Fibroblast of villous mesenchyme (primary cell): ENCODE measurements at places on chromosomes 16 and 17. TPM values are rescaled to one million over a fixed set of nuclear protein-coding genes. Genes with fewer than 3 reads are reported as not detected.

C17orf113 gene
- total RNA-seq: under 0.01 and 0.32 TPM in 2 replicates

CRLF3 gene
- 10.0 and 22.5 TPM in 2 replicates for total RNA-seq

ALOX12 gene
- total RNA-seq: under 0.01 TPM in 1 of 2 replicates, not detected in the other

KRTAP9-2 gene
- total RNA-seq: not detected in 2 replicates

NHERF2 gene
- total RNA-seq: 52.7 and 59.3 TPM in 2 replicates

SLC5A2 gene
- total RNA-seq: under 0.01 TPM in 2 replicates

TBC1D3K gene
- total RNA-seq: not detected in 2 replicates

ESRP2 gene
- total RNA-seq: under 0.01 and 0.86 TPM in 2 replicates

TMEM100 gene
- total RNA-seq: under 0.01 and 1.3 TPM in 2 replicates

FASN gene
- 274 and 280 TPM in 2 replicates for total RNA-seq

NAGPA gene
- 17.3 and 18.0 TPM in 2 replicates for total RNA-seq

IL34 gene
- 1.3 and 1.7 TPM in 2 replicates for total RNA-seq

ODAD4 gene
- 0.43 and 0.64 TPM in 2 replicates for total RNA-seq

PRKCB gene
- total RNA-seq: under 0.01 TPM in 1 of 2 replicates, not detected in the other

KRTAP4-3 gene
- not detected in 2 replicates for total RNA-seq

CASKIN2 gene
- total RNA-seq: 7.4 and 9.5 TPM in 2 replicates

CDRT15L2 gene
- not detected in 2 replicates for total RNA-seq

KCNJ12 gene
- under 0.01 TPM in 2 replicates for total RNA-seq

CD79B gene
- not detected in 2 replicates for total RNA-seq

PYY gene
- total RNA-seq: not detected in 2 replicates

NLGN2 gene
- 8.1 and 9.5 TPM in 2 replicates for total RNA-seq

ZNF771 gene
- total RNA-seq: 9.5 and 10.0 TPM in 2 replicates

CMC2 gene
- total RNA-seq: 28.0 and 30.7 TPM in 2 replicates

HOXB8 gene
- total RNA-seq: not detected in 2 replicates

PRSS36 gene
- under 0.01 and 0.32 TPM in 2 replicates for total RNA-seq

OR1A1 gene
- not detected in 2 replicates for total RNA-seq

TP53TG3B gene
- 0.32 TPM in 1 of 2 replicates, not detected in the other for total RNA-seq

SALL1 gene
- 3.5 and 4.5 TPM in 2 replicates for total RNA-seq

CNGB1 gene
- total RNA-seq: not detected in 2 replicates

NAA60 gene
- total RNA-seq: 10.0 and 16.8 TPM in 2 replicates

ARL2BP gene
- total RNA-seq: 91.2 and 134 TPM in 2 replicates

PDILT gene
- total RNA-seq: not detected in 2 replicates

PRPSAP2 gene
- total RNA-seq: 37.7 and 51.4 TPM in 2 replicates

JPT2 gene
- total RNA-seq: 39.3 and 61.7 TPM in 2 replicates

KCNJ18 gene
- total RNA-seq: not detected in 2 replicates

RTN4RL1 gene
- total RNA-seq: 0.43 TPM in 1 of 2 replicates, not detected in the other

NECAB2 gene
- not detected in 2 replicates for total RNA-seq

PRAC1 gene
- not detected in 2 replicates for total RNA-seq

PRAC2 gene
- not detected in 2 replicates for total RNA-seq

ZC3H7A gene
- total RNA-seq: 39.0 and 59.2 TPM in 2 replicates

RPH3AL gene
- 1.3 and 1.6 TPM in 2 replicates for total RNA-seq

NHERF1 gene
- total RNA-seq: 18.0 and 20.7 TPM in 2 replicates

HBA2 gene
- not detected in 2 replicates for total RNA-seq

RNU2-1 gene
- total RNA-seq: not detected in 2 replicates

DNAJA2 gene
- total RNA-seq: 67.0 and 101 TPM in 2 replicates

SEPTIN12 gene
- not detected in 2 replicates for total RNA-seq

CISD3 gene
- total RNA-seq: 2.6 and 3.9 TPM in 2 replicates

HYDIN gene
- total RNA-seq: under 0.01 and 2.3 TPM in 2 replicates

KCNG4 gene
- total RNA-seq: not detected in 2 replicates

PYDC1 gene
- total RNA-seq: not detected in 2 replicates

RAB11FIP3 gene
- 19.0 and 19.4 TPM in 2 replicates for total RNA-seq

RGS9 gene
- 2.2 and 2.6 TPM in 2 replicates for total RNA-seq

PIPOX gene
- 1.7 and 2.9 TPM in 2 replicates for total RNA-seq
